NCI-H226 (cell line): ENCODE measurements at places on chromosomes 6 and 20.
A peak's percentile ranks its signal among the peaks of the same experiment; 100 is the strongest.

DNA sequence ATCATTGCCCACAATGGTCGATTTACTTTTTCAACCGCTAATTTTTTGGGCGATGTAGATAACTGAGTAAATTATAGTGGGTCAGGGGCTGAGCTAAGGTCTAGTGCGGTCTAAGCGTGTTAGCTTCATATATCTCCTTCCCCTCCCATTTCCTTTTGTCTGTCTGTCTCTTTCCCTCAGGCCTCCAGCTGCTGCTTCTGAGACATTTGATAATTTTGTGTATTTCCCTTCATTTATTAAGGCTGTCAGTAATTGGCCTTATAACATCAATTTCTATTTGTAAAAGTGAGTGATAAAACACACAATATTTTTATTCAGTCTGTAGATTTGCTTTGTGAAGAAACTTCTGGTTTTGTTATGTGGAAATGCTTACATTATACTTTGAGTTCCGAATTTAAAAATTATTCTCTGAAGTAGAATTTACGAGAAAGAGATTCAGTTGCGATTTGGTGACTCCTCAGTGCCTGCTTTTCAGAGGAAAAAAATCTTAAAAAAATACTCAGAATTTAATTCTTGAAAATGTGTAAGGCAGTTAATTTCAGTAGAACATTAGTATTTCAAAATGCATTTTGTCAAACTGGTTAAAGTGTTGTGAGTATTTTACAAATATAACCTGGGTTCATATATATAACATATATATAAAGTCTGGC lies 1.4 kb downstream of the TMEM170B start:
- DNase-seq = no peak

GRCh38 chr6:62803094-62803493 lies 408.2 kb upstream of the FKBP1C start:
- no peak for DNase-seq

- DNase-seq = no peak
Measured at GRCh38 chr6:48472535-48472934, 361.5 kb upstream of the PTCHD4 start.

DNA sequence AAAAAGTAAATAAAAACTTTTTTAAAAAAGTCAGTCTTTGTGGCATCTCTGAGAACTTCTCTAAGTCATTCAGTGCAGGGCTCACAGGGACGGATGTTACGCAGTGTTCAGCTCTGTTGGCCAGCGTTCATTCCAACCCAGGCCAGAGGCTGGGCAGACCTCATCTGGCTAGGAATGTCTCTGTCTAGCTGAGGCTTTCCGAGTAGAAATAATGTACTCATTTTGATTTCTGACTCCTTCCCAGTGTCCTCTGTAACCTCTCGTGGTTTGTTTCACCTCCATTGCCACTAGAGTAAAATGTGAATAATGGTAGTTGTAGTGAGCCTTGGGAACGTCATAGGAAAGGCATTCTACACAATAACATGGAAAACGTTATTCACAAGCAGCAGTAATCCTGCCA lies 135.1 kb downstream of the TMEM242 start:
- no peak for DNase-seq

- DNase-seq = no peak
Measured at GRCh38 chr20:44748005-44748370, 2.3 kb downstream of the KCNK15 start.

DNA sequence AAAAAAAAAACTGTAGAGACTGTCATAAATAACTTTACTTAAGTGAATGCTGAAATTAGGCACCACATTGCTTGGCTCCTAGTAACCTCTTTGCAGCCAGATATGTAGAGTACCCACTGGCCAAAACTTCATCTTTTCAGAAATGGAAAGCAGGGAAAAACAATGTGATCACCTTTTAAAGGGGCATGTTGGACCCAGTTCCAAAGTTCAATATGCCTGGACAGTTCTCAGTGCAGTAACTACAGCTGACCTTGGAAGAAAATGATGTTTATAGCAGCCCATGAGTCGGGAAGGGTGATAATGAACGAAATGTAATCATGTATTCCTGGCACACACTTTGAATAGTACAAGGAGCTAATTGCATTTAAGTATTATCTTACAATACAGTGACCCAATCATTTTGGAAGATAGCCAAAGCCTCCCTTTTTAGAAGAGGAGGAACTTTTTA lies 93.6 kb upstream of the TAB2 start:
- DNase-seq = no peak

DNA sequence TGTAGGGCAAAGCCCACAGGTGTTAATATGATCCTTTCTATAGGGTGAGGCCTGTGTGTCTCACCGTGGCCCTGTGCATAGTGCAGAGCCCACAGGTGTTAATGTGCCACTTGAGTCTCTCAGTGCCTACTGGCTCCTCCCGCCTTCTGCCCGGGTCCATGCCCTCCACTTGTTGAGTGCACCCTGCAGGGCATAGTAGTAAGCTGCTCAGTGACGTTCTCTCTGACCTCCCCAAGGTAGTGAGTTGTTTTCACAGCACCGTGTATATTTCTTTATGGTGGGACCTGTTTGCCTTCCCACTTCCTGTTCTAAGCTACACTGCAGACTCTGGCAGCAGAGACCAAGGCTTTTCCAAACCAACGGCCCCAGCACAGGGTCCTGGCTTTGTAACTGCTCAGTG lies 64.5 kb upstream of the SLC22A1 start:
- DNase-seq = no peak

DNA sequence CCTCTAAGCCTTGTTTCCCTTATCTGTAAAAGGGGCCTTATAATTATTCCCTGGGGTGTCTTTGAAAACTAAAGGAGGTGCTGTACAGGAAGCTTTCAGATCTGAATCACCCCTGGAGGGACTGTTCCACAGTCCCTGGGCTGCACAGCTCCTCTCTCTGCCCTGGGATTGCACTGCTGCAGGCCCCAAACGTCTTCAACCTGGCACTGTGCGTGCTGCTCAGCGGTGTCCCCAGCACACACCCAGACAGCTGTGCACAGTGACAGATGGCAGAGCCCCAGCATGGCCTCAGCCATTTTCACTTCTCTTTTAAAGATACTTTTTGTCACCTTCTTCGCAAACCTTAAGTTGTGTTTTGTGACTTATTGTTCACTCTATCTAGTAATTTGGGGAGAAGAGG lies 50.7 kb upstream of the INSM1 start:
- DNase-seq = no peak

- no peak for DNase-seq
Measured at GRCh38 chr6:15398633-15399275, 152.9 kb downstream of the JARID2 start.

GRCh38 chr6:158815379-158815724 lies 3.8 kb downstream of the EZR start:
- DNase-seq = peak; percentile 14

- DNase-seq = peak; percentile 37
Measured at GRCh38 chr6:27582928-27583725, 110.2 kb upstream of the ZNF184 start.

DNA sequence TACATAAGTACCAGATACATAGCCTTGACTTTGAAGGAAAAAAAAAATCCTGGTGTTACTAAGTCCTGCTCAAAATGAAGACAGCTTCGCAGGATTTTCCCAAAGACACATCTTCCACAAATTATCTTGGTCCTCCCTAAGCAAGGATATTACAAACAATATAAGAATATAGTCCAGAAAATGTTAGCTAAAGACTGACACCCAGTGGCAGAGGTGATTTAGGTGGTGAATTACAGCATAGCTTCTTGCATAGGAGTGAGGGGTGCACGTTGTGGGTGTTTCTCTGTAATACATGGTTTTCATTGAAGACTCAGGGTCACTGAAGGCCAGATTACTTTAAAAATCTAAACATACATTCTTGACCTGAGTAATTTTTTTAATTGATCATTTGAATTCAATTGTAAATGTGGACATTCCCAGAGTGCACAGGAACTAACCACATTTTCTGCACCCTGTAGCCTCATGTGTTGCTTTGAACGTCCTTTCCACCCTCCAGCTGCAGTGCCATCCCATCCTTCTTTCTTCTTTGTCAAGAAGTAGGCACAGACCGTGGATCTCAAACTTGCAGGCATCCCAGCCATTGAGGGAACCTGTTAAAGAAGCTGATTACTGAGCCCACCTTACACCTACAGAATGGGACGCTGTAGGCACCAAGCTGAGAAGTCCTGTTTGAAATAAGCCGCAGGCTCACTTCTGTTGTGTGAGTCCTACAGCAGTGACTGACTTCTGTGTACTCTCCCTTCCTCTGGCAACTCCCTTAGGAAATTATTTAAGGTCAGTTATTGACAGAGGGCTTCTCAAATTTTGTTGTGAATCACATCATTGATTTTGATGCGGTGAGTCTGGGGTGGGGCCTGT lies 102.6 kb downstream of the PERP start:
- no peak for DNase-seq

DNA sequence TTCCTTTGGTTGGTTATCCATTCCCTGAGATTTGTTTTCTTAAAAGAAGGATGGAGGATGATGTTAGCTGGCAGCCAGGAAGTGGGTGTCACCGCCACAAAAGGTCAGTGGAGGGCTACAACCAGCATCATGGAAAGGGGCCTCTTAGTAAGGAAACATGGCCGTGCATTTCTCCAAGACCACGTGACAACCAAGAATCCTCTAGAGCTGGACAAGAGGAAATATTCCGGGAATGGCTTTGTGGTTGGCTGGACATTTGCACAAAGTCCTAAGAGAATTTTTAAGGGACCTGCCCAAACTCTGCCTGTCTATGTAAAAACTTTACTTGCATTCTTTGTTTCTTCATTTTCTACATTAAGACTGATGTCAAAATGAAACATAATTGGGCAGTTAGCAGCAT lies 399.9 kb upstream of the MARCKS start:
- DNase-seq = peak; percentile 32

GRCh38 chr6:159646733-159647132 lies 46.3 kb downstream of the SOD2 start:
- no peak for DNase-seq

GRCh38 chr6:32177788-32178546 lies at the start of gene RNF5:
RNF5 (plus strand) TSS chr6:32178405; CDS start chr6:32178512, 107 bp downstream.
- peak; percentile 100 for DNase-seq

- DNase-seq = peak; percentile 42
Measured at GRCh38 chr6:89927791-89928550, 33.7 kb downstream of the GJA10 start.
